ENCODE measurements at places on chromosomes 7 and 10.

GRCh38 chr7:77657427-77658224 is 38.6 kb upstream of the RSBN1L start:
- DNase-seq: no peak

- DNase-seq: no peak
Measured at GRCh38 chr10:92657024-92657423, 32.7 kb upstream of the HHEX start.

GRCh38 chr10:70060389-70060788 is 7.7 kb downstream of the MACROH2A2 start:
- DNase-seq: no peak

DNA sequence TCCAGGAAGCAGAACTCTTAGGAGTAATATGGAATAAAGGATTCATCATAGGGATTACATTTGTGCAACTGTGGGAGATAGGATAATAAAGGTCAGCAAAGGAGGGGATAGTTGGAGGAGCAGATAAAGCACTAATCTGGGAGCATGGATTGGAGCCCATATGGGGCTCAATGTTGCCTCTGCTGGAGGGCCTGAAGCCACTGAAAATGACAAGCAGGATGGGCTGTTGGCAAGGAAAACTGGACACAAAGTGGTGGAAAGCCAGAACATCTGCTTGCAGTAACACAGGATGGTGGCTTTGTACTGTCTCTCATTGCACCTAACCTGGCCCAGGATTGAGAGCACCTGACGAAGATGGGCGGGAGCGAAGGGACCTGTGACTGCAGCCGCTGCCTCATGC is 15.0 kb upstream of the COMMD3 start:
- no peak for DNase-seq

DNA sequence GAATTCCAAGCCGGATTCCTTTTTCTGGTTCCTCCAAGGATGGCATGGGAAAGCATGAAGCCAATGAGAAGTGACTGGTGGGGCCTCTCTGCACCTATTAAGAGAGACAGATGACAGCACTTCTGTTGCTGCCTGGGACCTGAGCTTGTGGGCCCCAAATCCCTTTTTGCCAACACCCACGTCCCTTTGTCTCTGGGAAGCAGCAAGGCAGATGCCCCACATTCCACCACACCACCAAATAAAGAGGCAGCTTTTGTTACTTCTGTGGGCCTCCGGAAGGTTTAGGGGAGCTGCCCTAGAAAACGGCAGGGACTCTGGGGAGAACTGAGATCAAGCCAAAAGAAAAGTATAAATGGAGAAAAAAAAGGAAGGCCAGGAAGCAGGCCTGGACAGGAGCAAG is 3.4 kb downstream of the CCDC136 start:
- no peak for DNase-seq

DNA sequence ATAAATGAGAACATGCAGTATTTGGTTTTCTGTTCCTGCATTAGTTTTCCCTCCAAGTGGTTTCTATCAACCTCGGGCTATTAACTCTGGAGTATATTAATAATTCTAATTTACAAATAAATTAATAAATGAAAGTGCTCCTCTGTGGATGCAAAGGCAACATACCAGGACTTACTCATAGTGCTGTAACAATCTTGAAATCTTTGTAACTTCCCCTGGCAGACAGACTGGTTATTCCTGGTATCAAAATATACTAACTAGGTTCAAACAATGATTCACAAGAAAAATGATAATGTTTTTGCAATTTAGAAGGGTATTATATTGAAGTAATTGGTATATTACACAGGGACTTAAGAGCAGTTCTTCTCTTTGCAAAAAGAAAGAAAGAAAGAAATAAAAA is 177.2 kb downstream of the FANK1 start:
- DNase-seq: no peak

Measured in stimulated activated CD4-positive, alpha-beta T cell treated with anti-CD3 and anti-CD28 coated beads, TNF-alpha, amount 100 ng/mL, for 1 hour (primary cell).